ENCODE measurements at places on chromosomes 12 and 14. TPM values are rescaled to one million over a fixed set of nuclear protein-coding genes. Genes with fewer than 3 reads are reported as not detected.
A peak's percentile ranks its signal among the peaks of the same experiment; 100 is the strongest.

Gene CABP1
- 1.1 TPM for polyA plus RNA-seq

Gene BEST3
- polyA plus RNA-seq: 0.07 TPM

Gene GALNT6
- polyA plus RNA-seq: 17.1 TPM

Gene CCDC196
- polyA plus RNA-seq: not detected

Gene ALDH1L2
- 21.1 TPM for polyA plus RNA-seq

Gene PCED1B
- 2.6 TPM for polyA plus RNA-seq

GRCh38 chr14:67704484-67705089, 2.9 kb downstream of the RDH12 start:
- peaks cover 4% of the 10 kb centered on the region for H3K27me3 ChIP-seq
- H3K4me3 ChIP-seq: no peak overlapping the region
- no peaks in the 10 kb centered on the region for H3K36me3 ChIP-seq
- H3K27ac ChIP-seq: no peak overlapping the region
- DNase-seq: peak; percentile 54

- no peak overlapping the region for H3K27ac ChIP-seq
- H3K4me3 ChIP-seq: no peak overlapping the region
Observed at GRCh38 chr14:96683562-96684289, 113.5 kb upstream of the VRK1 start.

DNA sequence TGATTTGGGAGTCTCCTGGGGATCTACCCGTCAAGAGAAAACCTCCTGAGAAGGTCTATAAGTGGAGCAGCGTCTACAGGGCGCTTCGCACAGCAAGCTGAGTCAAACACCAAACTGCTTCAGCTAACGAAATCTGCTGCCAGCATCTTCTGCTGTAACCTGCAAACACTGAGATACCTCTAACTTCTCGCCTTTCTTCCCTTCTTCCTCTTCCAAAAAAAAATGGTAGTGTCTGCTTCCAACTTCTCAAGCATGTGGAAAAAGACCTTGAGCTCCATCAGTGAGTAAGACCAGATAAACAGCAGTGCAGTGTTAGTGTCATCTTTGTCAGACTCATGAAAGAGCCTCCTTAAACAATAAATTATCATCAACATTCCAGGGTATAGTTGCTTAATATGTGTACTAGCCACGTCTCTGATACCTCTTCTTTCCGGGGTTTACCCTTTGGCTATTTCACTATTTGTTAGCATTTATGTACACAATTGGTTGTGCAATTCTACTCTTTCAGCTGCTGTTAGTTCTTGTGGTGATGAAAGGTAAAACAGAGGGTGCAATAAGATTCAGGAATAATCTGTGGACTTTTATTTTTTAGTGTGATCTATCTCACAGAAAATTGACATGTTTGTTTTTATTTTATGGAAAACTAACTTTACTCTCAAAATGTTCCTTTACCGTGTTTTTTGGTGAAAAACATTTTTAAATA, 81.6 kb downstream of the LLPH start:
- no peaks in the 10 kb centered on the region for H3K36me3 ChIP-seq
- no peak overlapping the region for H3K4me3 ChIP-seq
- H3K27me3 ChIP-seq: peaks cover 2% of the 10 kb centered on the region
- H3K4me1 ChIP-seq: peaks cover 14% of the 10 kb centered on the region
- H3K27ac ChIP-seq: peak overlapping the region; percentile 75

GRCh38 chr12:50401500-50402081, 906 bp downstream of the LARP4 start:
- H3K27ac ChIP-seq: peak overlapping the region; percentile 89
- H3K36me3 ChIP-seq: no peaks in the 10 kb centered on the region
- H3K4me1 ChIP-seq: peaks cover 3% of the 10 kb centered on the region
- peak; percentile 51 for DNase-seq
- H3K27me3 ChIP-seq: no peaks in the 10 kb centered on the region
- H3K4me3 ChIP-seq: peak overlapping the region; percentile 81

DNA sequence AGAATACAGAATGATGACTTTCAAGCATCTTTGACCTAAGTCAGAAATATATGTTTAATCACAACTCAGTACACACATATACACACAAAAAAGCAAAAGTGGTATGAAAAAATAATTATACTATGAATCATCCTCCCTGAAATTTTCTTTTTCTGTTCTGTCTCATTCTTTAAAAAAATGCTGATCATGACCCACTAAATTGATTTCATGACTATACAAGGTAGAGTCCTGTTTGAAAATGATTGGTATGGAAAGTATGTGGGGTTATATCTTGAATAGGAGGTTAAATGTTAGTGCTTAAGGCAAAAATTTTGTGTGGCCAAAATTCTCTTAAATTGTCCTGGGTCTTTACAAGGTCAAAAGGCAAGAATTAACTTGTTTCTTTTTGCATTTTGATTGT, 80.4 kb downstream of the SUDS3 start:
- no peak for DNase-seq
- H3K4me1 ChIP-seq: no peaks in the 10 kb centered on the region
- no peaks in the 10 kb centered on the region for H3K36me3 ChIP-seq

GRCh38 chr12:49043856-49044258, 16.7 kb downstream of the KMT2D start:
- H3K27me3 ChIP-seq: no peaks in the 10 kb centered on the region
- peak; percentile 40 for DNase-seq
- peaks cover 85% of the 10 kb centered on the region for H3K36me3 ChIP-seq
- H3K4me1 ChIP-seq: no peaks in the 10 kb centered on the region
- H3K27ac ChIP-seq: no peak overlapping the region
- H3K4me3 ChIP-seq: no peak overlapping the region

DNA sequence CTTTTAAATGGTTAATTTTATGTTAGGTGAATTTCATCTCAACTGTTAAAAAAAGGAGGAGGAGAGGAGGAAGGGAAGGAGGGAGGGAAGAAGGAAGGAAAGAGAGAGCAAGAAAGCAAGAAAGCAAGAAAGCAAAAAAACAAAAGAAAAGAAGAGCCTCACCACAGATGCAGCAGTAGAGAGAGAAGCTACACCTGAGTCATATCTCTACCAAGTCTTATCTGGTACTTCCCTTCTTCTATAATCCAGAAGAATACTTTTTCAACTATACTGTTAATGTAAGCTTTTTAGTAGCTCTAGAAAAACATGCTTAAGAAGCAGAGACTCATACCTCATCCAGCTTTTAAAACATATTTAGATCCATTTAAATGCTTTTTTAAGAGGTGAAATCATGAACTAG, 5.6 kb upstream of the IL26 start:
- no peak overlapping the region for H3K27ac ChIP-seq
- no peak for DNase-seq
- H3K36me3 ChIP-seq: no peaks in the 10 kb centered on the region
- peaks cover 8% of the 10 kb centered on the region for H3K27me3 ChIP-seq
- no peaks in the 10 kb centered on the region for H3K4me1 ChIP-seq

- no peak overlapping the region for H3K27ac ChIP-seq
- H3K4me1 ChIP-seq: peaks cover 6% of the 10 kb centered on the region
- no peak overlapping the region for H3K4me3 ChIP-seq
- H3K36me3 ChIP-seq: no peaks in the 10 kb centered on the region
- DNase-seq: no peak
- H3K27me3 ChIP-seq: peaks cover 17% of the 10 kb centered on the region
Observed at GRCh38 chr14:99679543-99679942, 4.6 kb upstream of the CYP46A1 start.

- DNase-seq: peak; percentile 31
- H3K36me3 ChIP-seq: no peaks in the 10 kb centered on the region
- H3K27ac ChIP-seq: peak within 1 kb of the TSS; percentile 74
- no peaks in the 10 kb centered on the region for H3K4me1 ChIP-seq
Observed at GRCh38 chr12:80937391-80938238, at the start of gene LIN7A. Gene LIN7A, minus strand, starts transcription at chr12:80937934. Its CDS starts 212 bp downstream, at chr12:80937722.

Data from IMR-90 (cell line).